ENCODE measurements at places on chromosomes 4 and X.

DNA sequence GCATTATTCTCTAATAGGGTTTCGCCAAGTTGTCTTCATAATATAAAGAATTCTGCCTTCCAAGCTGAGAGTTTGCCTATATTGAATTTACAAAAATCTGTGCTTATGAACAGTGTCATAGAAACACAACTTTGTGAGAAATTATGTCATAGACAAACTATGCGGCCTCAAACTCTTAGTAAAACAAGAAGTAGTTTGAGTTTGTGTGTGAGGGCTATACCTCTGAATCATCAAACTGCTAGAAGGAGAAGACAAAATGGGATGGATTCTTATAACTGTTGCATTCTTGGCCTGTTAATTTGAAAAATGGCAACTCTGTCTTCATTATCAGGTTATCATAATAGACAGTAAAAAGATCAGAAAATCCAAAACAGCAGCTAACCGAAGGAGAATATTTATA, 46.1 kb upstream of the NAP1L5 start:
- peak; percentile 66 for DNase-seq

- no peak for DNase-seq
Measured at GRCh38 chrX:123263747-123264146, 79.7 kb downstream of the GRIA3 start.

DNA sequence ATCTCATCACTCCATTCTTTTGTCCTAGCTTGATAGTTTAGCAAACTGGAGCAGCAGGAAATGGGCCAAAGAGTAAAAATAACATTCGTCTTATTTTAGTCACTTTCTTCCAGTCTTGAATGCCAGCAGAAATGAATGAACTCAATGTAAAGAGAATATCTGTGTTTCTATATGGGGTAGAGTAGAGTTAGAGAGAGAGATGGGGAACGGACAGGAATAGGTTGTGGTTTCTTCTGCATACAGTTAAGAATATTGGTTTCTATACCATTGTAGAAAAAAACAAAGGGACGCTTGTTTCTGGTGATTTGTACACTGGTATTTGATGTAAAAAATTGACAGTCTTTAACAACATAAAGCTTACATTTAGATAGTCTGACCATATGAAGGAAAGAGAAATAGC, 8.9 kb downstream of the GPR174 start:
- DNase-seq, result no peak

DNA sequence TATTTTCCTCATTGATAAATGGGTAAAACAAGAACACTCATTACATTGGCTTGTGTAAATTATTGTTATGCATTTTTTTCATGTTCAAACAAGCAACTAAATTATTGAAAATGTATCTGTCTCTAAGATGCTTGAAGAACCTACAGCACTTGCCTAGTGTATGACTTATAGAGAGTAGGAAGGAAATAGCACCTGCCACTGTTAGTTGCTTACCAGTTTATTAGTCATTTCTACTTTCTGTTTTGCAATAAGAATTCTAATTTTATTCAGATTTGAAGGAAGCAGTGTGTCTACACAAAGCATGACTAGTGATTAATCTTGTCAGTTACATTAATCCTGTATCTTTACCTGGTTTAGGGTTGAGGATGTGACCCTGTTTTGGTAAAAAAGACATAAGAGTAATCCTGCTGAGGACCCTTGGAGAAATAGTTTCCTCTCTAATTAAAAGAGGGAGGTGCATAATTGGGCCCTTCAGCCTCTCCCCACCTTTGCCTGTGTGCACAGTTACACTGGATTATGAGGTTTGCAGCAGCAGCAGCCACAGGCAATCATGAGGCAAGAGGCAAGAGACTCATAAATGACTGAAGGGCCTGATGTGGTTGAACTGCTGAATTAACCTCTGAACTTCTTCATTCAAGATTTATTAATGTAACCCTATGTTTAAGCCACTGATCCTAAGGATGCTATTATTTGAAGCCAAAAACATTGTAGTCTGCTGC, 1202.1 kb downstream of the ADGRL3 start:
- no peak for DNase-seq

- DNase-seq, result no peak
Measured at GRCh38 chr4:17707671-17708070, 73.8 kb downstream of the FAM184B start.

DNA sequence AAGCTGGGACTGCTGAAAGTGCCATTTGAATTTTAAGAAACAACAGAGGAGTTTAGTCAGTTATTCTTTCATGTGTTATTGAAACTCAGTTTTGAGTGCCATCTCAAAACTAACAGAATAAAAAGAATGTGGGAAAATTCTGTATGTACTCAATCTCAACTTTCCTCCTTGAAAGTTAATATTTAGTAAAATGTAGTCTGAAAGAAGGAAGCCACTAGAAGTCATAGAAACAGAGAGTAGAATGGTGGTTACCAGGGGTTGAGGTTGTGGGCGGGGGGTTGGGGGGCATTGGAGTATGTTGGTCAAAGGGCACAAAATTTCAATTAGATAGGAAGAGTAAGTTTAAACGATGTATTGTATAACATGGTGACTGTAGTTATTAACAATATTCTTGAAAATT, 628.3 kb upstream of the MAGEB2 start:
- DNase-seq, result no peak

DNA sequence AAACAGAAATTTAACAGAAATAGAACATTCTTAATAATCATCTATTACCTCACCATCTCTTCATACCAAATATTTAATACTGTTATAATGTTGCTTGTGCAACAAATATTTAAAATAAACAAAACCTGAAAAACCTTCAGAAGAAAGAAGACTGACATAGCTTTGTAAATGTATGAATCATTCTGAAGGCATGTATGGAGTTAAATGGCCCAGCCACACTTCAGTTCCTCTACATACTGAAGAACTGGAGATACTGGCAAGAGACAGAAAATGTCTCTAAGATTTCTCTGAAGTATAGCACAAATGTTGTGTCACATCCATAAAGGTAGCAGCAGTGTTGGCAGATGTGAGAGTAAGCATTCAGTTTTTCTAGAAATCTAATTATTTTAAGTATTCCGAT, 275.3 kb upstream of the FGF13 start:
- no peak for DNase-seq

- DNase-seq, result no peak
Measured at GRCh38 chr4:95551653-95552052, 2.9 kb upstream of the UNC5C start.

DNA sequence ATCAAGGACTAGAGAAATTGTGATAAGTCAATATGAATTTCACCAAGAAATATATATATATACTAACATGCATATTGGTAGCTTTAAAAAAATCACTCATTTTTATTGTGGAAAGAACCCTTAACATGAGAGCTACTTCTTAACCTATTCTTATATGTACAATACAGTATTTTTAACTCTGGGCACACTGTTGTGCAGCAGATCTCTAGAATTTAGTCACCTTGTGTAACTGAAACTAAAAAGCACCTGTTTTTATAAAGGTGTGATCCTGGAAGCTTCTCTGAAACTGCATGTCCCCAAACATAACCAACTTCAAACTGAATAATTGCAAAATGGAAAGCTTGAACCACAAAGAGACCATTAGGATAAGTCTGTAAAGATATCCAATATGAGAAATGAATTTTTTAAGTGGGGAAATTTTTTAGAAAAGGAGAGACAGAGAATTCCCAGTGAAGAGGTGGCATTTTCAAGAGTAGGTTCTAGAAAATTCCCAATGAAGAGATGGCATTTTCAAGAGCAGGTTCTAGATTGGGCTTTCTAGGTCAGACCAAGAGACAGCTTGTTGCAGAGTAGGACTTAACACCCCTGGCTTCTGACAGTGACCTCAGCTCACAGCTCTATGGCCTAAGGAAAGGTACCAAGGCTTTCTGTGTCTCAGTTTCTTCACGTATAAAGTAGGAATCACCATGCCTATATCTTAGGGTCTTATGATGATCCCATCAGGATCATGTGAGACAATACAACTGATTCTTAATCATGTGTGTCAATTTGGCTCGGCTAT, 22.0 kb upstream of the PPARGC1A start:
- no peak for DNase-seq

- no peak for DNase-seq
Measured at GRCh38 chrX:97867266-97867665, 983.6 kb downstream of the RPA4 start.

GRCh38 chr4:153045111-153045982, 109.2 kb downstream of the FHDC1 start:
- DNase-seq, result no peak

DNA sequence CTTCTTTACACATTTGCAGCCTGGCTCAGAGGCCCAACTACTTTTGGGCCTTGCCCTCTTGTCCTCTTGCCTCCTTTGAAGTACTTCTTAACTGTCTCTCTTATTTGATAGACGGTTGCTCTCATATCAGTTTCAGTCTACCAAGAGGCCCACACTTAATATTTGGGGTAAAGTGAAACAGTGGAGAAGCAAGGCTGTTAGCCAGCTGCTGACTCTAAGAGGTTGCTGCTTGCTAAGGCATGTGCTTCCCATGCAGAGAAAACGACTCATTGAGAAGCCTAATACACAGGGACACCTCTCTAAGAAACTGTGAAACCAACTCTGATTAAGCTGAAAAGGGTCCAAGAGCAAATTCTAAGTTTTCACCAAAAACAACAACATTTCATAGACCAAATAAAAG, 94.6 kb downstream of the PPP3CA start:
- no peak for DNase-seq

DNA sequence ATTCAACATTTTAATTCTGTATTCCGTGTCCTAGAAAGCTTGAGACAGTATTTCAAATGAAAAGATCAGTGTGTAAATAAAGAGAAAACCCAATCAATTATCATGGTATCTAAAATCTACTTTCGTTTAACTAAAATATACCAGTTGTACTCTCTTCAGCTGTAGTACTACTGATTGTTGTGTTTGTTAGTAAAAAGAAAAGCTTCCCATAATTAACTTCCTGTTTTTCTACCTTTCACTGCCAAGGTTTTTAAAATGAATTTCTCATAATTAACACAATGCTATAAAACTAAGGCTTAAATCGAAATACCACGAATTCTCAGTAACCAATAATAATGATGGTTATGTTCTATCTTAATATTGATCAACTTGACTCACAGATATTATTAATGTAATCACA, 37.4 kb downstream of the PPP3CA start:
- no peak for DNase-seq

DNA sequence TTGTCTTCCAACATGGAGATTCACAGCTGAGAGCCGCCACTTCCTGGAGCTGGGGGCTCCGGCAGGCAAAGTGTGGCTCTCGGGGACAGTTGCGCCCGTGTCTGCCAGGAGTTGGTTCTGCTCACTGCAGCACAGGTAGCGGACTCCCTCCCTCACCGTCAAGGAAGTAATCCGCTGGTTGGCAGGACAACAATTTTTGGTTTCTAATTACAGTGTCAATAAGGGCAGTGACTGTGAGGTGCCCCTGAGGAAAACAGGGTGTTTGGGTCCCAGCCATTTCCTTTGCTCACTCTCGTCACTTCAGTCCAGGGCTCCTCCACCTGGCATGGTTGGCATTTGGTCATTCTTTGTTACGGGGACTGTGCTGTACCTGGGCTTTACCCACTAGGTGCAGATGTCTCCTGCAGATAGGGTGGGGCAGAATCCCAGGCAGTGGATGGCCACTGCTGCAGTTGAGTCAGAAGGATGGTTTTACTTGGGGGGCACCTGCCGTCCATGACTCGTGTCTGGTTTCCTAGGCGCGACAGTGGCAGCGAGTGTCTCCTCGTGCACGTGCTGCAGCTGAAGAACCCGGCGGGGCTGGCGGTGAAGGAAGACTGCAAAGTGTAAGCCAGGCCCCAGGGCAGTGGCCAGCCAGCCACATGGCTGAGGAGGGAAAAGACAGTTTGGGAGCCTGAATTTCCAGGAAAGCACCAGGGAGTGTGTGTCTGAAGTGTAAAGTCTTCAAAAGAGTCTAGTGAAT, 32.1 kb upstream of the CLCN4 start:
- no peak for DNase-seq

- no peak for DNase-seq
Measured at GRCh38 chr4:34566091-34566490, 1678.2 kb downstream of the ARAP2 start.

DNA sequence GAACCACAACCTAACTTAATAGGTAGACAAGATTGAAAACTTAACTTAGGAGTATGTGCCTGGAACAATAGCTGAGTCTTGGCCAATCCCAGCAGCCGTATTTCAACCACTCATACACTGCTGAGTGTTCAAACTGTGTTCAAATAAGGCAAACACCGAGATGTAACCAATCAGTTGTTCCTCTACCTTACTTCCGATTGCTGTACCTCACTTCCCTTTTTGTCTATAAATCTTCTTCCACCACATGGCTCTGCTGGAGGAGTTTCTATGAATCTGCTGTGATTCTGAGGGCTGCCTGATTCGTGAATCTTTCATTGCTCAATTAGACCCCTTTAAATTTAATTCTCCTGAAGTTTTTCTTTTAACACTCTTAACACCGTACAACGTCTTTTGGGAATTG, 108.0 kb downstream of the ANAPC4 start:
- no peak for DNase-seq

GRCh38 chr4:73257651-73258435, 755 bp downstream of the ANKRD17 start:
- DNase-seq, result peak; percentile 42

DNA sequence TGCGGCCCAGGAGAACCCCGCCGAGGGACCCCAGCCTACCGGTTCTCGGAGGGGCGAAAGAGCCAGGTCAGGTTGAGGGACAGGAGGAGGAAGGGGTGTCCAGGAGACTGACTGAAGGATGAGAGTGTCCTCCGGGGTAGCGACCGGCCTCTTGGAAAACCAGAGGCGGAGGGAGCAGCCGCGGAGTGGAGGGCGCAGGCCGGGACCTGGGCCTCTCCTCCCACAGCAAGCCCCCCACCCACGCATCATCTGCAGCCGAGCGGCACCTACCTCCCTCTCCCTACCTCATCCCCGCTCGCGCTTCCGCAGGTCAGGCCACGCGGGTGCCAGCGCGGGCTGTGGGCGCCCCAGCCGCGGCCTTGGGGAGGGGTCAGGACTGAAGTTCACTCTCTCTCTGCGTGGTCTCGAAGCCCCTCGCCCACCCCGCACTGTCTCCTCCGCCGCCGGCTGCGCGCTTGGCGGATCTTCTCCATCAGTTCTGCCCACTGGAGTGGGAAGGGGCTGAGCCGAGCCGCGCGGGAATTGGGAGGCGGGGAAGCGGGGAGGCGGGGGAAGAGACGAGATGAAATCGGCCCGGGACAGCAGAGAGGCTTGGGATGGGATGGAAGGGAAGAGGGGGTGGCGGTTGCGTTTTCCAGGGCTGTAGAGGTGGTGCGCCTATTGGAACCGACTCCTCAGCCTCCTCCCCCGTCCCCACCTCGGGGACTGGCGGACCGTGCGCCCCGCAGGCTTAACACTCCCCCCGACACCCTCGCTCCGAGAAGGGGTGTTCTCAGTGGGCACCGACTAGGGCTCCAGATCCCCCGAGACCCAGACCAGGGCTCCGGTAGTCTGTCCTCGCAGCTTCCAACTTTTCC, 1.8 kb downstream of the NLGN4X start:
- DNase-seq, result no peak
